Natural killer cell (primary cell): ENCODE measurements at places on chromosomes 7 and 10.

DNA sequence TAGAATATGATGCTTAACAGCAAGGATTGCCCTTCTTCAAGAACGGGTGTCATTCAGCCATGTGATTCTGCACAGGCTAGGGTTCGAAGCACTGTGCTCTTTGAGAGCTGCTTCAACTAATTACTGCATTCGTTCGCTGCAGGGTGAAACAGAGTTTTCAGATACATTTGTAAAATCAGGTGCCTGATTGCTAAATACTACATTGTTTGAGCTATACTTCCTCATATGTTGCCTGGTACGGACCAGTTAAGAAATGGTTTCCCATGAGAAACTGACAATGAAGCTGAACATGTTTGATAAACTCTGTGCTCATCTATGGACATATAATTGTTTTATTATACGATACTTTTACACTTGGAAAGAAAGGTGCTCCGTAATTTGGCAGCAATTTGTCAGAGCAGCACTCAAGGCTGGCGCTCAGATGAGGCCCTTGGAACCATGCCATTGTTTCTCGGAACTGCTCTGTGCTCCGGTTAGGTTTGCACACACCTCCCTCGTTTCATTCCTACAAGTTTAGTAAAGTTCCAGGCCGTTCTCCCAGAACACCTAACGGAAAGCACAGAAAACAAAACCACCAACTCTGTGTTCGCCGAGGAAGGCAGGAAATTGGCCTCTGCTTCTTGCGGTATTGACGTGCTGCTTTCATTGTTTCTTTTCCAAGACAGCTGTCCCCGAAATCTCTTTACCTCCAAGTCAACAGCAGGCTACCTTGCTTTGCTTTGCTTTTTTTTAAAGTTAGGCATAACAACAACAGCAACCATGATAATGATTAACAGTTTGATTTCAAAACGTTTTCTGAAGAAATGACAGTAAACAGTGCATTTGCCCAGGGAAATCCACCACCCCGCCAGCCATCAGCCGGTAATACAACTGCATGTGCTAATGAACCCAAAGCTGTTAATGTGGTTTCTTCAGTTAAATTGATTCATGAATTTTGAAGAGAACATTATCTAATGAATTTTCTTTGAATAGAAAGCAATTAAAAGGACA lies 206.9 kb downstream of the EBF3 start:
- DNase-seq: no peak

- DNase-seq: no peak
Observed at GRCh38 chr7:71385330-71385729, 253.4 kb downstream of the GALNT17 start.

DNA sequence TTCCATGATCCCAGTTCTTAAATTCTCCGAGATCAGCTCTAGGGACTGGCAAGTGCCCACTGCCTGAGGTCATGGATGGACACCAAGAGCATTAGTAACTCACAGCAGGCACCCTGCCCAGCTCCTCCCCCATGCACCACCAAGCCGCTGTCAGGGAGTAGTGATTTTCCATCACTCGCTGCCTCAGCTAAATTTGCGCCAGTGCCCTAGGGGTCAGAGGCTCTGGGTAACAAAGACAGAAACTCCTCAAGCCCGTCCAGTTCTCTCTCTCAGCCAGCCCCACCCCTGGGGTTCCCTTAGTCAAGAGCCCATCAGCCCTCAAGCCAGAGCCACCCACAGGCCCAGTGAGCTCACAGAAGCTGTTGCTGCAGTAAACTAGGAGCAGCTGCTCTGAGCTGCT lies 30.0 kb downstream of the PAX2 start:
- no peak for DNase-seq

DNA sequence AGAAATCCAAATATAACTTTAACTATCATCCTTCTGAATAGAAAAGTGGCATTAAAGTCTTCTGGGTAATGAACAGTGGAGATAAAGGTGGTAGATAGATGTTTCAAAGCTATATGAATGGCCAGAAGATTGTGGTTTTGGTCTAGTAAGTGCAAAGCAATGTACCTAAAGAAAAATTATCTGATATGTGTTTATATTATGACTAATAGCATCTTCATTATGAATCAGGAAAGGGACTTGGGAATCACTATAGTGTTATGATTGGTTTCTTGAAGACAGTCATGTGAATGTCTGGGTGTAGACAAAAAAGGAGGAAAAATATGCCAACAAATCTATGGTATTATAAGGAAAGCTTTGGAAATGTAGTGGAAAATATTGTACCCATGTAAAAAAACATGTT lies 3.0 kb downstream of the ZNF518A start:
- DNase-seq: no peak

- no peak for DNase-seq
Observed at GRCh38 chr7:154504918-154505317, 452.7 kb downstream of the DPP6 start.

GRCh38 chr7:140005754-140006503 lies 56.8 kb downstream of the PARP12 start:
- no peak for DNase-seq

GRCh38 chr7:151754688-151755130 lies 122.2 kb downstream of the PRKAG2 start:
- DNase-seq: no peak

DNA sequence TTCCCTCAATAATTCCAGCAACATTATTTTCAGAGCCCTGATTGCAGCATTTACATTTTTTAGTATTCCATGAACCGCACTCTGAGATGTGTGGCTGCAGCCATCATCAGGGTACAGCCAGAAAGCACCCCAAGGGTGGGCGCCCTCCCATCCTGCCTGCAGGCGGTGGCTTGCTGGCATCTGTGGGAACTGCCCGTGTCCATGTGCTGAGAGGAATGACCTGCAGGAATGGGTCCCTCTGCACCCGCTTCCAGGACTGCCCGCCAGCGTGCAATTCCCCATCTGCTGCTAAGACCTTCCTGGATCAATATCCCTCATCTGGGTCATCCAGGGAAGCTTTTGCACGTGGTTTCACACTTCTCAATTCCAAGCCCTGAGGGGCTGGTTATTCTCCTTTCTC lies 32.8 kb upstream of the NUB1 start:
- no peak for DNase-seq

DNA sequence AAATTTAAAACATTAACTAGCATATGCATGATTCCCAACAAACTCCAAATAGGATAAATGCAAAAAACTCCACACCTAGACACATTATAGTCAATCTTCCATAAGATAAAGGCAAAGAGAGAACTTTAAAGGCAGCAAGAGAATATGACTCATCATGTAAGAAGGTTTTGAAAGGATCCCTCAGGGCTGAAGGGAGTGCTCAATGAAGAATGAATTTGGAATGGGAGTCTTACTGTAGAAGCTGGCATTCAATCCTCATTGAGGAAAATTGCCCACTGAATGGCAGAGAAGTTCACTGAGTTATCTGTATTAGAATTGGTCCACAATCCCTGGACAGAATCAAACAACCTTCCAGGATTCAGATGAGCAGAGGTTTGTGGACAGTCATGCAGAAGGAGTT lies 26.1 kb upstream of the ZNF365 start:
- no peak for DNase-seq

GRCh38 chr7:359226-359765 lies 69.3 kb downstream of the FOXL3 start:
- no peak for DNase-seq
